Kidney epithelial cell (primary cell): ENCODE measurements at places on chromosomes 6 and 20.

- no peak for DNase-seq
Observed at GRCh38 chr6:35484921-35485392, 11.9 kb downstream of the TEAD3 start.

DNA sequence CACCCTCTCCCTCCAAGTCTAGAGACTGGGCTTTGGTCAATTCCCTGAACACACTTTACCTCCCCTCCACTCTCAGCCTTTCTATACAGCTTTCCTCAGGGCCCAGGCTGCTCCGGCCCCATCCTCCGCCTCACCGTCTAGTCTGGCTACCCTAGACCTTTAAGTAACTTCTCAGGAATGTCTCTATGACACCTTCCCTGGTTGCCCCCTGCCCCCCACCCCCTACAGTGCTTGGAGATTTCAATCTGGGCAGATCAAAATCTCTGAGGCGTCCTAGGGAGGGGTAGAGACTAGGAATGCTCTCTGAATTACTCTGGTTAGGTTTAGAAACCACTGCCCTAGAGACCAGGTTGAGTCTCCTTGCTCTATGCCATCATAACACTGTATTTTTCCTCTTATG, 6.1 kb downstream of the UBE2J1 start:
- no peak for DNase-seq

DNA sequence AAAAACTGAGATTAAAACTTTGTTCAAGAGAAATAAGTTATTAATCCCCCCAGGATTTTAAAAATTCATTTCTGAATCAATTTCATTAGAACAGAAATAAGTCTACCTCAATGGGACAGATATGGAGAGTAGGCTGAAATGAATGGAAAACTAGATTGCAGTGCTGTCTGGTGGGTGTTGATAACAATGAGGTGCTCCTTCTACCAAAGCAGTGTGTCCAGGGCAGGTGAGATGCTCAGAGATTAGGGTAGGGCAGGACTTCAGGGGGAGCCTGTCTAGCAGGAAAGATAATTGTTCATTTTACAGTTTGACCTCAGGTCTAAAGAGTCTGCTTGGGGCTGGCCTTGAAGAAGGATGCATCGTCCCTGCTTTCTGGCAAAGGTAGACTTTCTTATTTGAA, 38.0 kb upstream of the MYLIP start:
- DNase-seq: no peak

DNA sequence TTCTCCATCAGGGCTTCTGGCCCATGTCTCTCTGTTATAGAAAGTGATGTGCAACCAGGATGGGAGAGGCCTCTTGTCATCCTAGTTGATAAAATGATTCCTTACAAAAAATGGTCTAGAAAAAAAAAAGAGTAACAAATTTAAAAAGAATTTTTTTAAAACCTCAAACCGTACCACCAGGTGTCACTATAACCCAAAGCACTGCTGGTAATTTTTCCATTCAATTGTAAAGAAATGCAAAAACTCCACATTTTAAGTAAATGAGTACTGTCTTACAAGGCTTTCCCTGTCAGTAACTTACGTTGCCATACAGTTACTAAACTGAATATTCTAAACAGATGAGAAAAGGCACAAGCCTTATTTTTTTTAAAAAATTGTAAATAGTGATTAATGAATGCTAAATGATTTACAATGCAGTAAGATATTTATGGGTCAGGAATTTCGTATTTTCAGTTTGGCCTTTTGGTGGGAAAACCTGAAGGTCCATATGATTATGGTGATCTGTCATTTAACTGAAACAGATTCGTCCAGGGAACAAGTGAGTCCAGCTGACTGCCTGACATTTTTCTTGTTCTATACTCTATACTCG, 95.4 kb downstream of the OGFRL1 start:
- DNase-seq: no peak
